ENCODE measurements at places on chromosomes 5 and 9.
A peak's percentile ranks its signal among the peaks of the same experiment; 100 is the strongest.

DNA sequence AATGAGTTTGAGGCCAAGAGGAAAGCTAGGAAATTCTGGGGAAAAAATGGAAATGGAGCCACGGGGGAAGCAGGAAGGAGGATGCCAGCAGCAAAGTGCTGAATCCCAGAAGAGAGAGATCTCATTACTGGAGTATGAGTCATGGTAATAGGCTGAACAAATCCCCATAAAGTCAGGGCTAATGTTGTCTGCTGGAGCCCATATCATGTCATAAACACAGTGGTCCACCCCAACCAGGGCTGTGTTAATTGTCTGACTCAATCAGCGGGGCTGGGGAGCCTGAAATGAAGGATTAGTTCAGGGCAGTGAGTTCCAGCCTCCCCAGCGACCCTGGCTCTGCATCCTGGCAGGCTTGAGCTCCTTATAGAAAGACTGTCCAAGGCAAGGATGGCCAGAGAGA lies 68.8 kb downstream of the TLR4 start:
- peak; percentile 59 for DNase-seq

- DNase-seq: no peak
Measured at GRCh38 chr5:134223406-134224248, 2.2 kb downstream of the PPP2CA start.

DNA sequence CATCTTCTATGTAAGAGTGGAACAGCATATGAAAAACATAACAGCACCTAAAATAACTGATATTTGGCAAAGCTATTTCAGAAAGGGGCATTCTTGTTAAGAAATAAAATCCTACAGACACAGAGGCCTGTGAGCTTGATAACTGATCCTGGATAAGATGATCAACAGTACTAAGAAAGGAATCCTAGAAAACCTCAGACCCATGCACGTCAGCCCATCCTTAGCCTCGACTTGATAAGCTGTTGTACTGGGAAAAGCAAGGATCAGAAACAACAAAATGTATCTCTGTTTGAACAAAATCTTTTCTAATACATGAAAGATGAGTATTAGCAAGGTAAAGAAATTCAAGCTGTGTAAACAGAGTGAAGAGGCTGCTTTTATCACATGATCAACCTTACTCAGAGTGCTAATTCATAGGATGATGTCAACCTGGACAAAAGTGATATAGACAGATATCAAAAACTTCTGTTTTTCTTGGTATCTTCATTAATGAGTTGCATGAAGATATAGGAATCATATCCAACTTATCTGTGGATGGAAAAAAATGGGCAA lies 15.2 kb downstream of the LIFR start:
- DNase-seq: no peak

DNA sequence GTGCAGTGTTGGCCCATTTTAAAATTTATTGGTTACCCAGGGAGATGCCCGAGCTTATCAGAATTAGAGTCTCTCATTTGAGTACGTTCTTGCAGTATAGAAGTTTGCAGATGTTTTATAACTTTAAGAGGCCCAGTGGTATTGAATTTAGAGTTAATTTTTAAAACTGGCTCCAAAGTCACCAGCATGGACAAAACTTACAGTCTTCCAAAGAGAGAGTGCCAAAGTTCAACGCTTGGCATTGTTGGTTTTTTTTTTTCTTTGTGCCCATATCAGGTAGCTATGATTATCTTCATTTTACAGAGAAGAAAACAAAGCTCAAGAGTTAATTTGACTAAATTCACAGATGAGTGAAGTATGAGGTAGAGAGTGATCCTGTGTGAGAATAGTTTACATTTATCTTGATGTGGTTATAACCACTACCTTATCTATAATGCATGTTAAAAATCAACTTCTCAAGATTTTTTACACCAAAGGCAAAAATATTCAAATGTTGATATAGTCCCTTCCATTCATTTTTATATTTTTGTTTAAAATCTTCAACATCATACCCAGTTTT lies 273.7 kb upstream of the DMRT1 start:
- no peak for DNase-seq

- no peak for DNase-seq
Measured at GRCh38 chr9:21505425-21506179, 23.5 kb upstream of the IFNE start.

GRCh38 chr9:89817151-89817950 lies 212.5 kb downstream of the GADD45G start:
- no peak for DNase-seq

GRCh38 chr5:158265931-158266700 lies 407.2 kb upstream of the CLINT1 start:
- no peak for DNase-seq

GRCh38 chr9:20722221-20722620 lies 38.2 kb downstream of the FOCAD start:
- DNase-seq: no peak

DNA sequence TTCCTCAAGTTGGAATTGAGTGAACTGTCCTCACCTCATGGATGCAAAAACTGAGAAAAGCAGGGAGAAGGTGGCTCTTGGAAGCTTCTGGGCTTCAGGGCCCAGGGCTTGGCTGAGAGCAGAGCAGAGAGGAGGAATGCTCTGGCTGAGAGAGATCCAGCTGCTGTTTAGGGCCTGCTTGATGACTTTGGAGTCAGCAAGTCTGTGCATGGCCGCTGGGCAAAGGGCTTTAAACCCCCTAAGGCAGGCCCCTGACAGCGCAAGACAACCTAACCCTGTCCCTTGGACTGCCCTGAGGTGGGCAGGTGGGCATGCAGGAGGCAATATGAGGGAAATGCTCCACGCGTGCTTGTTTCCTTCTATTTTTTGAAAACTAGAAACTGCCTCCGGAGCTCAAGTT lies 8.6 kb downstream of the STC2 start:
- no peak for DNase-seq

DNA sequence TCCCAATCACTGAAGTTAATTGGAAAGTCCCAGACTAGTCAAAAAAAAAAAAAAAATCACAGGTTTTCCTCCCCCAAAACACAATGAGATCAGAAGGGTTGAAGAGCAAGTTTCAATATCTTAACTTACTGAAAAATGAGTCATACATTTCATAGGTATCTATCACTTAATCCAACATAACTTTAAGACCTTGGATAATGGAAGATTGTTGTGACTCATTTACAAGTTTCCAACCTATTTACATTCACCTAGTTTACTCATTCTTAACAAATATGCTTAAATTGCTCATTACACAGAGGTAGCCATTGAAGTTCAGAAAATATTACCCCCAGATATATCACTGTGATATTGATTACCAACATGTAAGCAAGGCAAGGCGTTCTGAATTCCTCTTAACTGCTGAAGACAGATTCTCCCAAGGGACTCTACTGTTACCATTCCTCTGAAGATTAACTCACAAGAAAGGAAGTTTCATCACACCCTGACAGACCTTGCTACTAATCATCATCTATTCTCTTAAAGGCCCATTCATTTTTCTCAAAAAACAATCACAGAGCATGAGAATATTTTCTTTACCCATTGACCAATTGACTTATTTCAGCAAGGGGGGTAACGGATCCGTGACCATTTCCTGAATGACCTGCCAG lies 563.8 kb downstream of the TLE1 start:
- no peak for DNase-seq

DNA sequence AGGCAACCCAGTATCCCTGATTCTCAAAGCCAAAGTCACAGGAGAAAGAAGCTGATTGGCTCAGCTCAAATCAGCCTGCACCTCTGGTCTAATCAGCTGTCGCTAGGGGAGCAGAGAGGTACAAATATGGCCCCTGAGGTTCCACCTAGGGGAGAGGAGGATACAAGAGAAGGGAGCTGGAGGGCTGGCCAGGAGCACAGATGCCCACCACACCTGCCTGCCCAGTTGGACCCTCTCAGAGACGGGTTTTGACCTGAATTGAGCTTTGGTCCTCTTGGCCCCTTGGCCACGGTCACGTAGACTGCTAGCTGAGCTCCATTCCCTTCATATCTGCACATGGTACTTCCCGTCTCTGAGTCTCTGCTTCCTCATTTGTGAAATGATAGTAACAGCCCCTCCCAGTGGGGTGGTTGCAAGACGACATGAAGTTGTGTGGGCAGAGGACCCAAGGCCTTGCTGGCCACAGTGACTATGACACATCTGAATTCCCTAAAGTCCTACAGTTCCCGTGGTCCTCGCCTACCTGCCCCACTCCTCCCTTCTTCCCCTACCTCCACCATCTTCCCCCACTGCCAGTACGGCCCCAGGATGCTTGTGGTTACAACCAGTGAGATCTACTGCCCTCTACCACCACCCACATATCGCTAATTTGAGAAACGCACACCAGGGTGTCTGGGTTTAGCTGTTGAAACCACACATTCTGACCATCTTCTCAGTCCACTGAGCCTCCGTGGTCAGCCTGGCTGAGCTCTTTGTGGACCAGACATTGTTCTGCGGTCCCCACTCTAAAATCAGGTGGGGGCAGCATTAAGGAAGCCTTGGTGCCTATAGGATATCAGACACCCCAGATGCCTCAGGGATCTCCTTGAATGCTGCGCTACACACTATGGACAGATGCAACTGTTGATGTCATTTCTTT lies 60.3 kb upstream of the NEK6 start:
- no peak for DNase-seq

GRCh38 chr5:149264439-149265067 lies 7.1 kb upstream of the AFAP1L1 start:
- DNase-seq: no peak

- DNase-seq: no peak
Measured at GRCh38 chr5:88304356-88304755, 35.7 kb upstream of the TMEM161B start.

GRCh38 chr9:35994959-35995358 lies 37.0 kb upstream of the OR2S2 start:
- DNase-seq: no peak

DNA sequence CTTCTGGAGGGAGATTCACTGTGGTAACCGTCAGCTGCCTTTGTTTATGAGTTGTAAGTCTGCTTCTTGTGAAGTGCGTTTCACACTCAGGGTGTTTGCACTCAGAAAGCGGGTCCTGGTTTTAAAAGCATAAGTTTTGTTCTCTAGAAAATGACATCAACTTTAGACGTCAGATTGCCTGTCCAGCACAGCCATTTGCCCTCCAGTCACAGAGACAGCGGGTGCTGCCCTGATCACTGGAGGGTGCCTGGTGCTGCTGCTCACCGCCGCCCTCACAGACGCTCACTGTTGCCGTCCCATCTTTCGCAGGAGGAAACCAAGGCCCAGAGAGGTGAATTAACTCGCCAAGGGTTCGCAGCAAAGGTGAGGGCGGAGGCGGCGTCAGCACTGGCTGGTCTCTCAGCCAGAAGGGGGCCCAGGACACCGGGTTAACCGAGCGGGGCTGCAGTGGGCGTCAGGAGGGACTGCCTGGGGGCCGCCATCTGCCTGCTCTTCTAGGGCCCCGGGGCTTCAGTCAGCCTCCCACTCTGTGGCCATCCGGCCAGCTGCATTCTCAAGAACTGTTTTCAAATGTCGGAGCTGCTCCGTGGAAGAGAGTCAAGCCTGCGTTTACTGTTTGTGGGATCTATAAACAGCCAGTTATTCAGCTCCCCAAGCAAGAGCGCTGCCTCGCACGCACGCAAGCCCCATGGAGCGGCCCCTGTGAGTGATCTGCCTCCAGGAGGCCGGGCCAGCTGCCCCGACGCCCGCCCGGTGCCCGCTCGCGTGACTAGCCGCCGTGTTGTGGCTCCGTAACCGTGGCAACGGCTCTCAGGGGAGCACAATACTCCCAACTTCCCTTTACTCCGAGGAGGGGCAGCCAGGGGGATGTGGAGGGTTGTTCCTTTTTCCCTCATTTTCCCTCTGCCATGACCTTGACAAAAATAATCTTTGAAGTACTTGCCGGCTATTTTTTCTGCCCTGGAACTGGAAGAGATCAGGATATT lies 43.4 kb upstream of the EXOC3 start:
- peak; percentile 97 for DNase-seq

GRCh38 chr5:146633323-146633764 lies 117.4 kb upstream of the GPR151 start:
- DNase-seq: no peak

- no peak for DNase-seq
Measured at GRCh38 chr9:91116211-91116610, 245.5 kb downstream of the AUH start.

DNA sequence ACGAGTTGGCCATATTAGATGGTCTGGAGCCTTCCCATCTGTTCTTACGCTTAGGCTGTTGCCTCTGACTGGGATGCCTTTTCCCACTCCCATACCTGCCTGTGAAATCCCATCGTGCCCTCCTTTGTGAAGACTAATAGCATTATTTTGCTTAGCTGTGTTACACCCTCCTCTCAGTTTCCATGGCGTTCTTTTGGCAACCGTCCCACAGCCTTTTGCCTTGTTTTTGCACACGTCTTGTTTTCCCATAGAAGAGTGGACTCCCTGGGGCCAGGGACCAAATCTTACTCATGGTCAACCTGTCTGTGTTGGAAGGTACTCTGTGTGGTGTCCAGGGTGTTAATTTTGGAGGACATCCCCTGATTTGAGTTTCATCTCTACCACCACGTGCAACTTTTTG lies 242.1 kb downstream of the HSPA4 start:
- DNase-seq: no peak

DNA sequence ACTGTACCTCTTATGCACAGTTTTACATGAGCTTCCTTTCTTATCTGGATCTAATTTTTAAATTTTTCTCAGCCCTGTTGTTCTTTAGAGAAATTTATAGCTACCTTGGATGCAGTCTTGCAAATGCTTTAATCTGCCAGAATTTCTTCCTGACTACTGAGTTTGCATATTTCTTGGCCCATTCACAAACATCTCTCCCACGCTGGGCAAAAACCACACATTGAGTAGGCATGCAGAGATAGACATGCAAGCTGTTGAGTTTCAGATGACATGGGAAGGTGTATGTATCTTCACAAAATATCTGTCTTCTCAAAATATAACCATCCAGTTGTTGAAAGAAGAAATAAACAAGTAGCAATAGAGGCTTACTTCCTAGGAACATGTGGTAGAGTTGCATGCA lies 101.2 kb downstream of the PARP8 start:
- peak; percentile 20 for DNase-seq

DNA sequence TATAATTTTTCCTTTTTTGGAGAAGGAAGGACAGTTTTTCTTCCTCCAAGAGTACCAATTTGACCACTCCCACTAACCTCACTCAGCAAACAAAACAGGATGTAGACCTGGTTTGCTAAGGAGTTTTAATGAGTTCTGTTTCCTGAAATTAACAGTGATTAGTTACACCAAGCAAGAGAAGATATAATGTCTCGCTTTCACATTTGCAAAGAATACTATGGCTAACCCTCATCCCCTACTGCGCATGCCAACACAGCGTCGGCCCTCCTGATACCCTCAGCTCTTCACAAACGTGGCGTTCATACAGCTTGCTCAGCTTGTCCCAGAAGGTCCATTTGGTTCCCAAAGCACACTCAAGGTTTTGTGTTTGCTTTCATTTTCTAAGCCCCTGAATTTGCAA lies 41.9 kb upstream of the IPPK start:
- no peak for DNase-seq
